HCT116 (cell line): ENCODE measurements at places on chromosomes 2 and 18. TPM values are rescaled to one million over a fixed set of nuclear protein-coding genes. Genes with fewer than 3 reads are reported as not detected.

DNA sequence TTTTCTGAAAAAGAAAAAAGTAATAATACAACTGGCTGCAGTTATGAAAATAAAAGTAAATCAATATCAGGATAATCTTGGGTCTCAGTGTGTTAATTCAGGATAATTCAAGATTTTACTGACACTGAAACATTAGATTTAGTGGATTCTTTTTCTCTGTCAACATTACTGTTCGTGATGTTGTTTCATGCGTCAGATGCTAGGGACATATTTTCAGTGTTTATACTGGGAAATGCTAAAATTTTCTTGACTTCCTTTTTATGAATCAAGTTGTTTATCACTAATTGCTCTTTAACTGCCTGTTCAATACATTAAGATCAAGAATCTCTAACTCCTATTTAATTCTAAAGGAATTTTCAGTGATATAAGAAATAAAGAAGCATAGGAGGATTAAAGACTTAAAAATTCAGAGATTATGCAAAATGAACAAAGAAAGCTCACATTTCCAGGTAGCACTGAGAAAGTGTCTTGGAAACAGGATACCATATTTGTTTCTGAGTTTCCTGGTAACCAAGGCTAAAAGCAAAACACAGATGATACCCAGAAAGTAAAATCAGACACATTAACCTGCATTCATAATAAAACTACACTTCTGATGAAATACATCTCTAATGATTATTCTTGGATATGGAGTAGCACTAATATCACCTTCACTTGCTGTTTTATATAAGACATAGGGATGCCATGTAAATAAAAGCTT is 174.0 kb downstream of the ARL4C start:
- DNase-seq, result no peak

- DNase-seq, result no peak
Observed at GRCh38 chr2:8669157-8669817, 12.6 kb upstream of the ID2 start.

DNA sequence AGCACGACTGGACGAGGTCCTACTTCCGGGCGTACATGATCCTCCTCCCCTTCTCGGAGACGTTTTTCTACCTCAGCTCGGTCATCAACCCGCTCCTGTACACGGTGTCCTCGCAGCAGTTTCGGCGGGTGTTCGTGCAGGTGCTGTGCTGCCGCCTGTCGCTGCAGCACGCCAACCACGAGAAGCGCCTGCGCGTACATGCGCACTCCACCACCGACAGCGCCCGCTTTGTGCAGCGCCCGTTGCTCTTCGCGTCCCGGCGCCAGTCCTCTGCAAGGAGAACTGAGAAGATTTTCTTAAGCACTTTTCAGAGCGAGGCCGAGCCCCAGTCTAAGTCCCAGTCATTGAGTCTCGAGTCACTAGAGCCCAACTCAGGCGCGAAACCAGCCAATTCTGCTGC is 24.8 kb downstream of the LYPD1 start:
- DNase-seq, result no peak

- no peak for DNase-seq
Observed at GRCh38 chr2:8413589-8414135, 268.2 kb upstream of the ID2 start.

GRCh38 chr2:31430439-31431165 is 16.1 kb upstream of the XDH start:
- no peak for DNase-seq

GRCh38 chr18:54181856-54182602 is 42.4 kb downstream of the MBD2 start:
- no peak for DNase-seq

DNA sequence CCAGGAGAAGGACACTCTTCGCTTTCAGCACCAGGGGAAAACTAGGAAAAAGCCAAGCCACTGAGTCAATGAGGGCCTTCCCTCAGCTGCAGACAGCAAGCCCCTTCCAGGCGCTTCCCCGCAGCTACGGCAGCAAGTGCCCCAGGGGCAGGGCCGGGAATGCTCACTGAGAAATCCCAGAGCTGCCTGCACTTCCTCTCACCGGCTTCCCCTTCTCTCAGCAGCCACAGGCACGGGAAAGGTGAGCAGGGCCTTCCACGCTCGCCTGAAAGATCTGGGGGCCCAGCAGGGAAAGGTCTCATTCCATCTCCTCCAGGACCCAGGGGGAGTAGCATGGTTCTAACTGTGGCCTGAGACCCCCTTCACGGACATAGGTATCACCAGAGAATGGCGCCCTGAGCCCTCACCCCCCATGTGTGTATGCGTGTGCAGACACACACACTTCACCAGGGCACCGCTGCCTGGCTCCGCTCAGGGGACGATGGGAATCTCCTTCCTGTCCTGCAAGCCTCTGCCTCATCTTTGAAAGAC is 29.6 kb upstream of the FOSL2 start:
- DNase-seq, result no peak

DNA sequence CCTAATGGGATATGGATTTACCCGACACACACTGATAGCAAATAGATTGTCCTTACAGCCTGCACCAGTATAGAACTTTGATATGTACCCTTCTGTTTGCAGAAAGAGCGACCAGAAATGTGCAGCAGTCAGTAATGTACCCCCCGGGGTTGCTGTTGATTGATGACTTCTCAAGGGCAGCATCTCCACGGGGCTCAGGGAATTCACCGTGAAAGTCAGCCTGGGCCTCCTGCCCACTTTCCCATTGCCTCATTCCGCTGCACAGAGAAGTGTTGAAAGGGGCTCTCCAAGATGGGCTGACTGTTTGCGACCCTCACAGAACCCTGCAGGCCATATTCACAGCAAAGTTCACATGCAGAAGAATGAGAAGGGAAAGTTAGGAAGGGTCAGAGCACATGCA is 241.3 kb downstream of the PRKCE start:
- DNase-seq, result no peak

DNA sequence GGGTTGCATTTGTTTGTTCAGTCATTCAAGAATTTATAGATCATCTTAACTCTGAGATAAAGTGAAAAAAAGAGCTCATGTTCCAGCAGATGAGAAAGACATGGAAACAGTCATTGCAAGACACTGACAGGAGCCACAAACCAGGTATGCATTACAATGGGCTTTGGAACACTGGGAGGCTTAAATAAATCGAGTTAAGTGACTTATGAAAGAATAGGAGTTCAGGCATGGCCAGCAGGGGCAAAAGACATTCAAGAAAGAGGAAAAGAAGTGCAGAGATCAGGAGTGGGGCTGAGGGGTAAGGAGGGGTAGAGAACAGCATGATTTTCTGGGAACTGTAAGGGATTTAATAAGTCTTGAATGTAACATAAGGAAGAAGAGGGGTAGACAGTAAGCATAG is 121.2 kb upstream of the EPC2 start:
- DNase-seq, result no peak

GRCh38 chr2:22273853-22274252 is 1111.1 kb upstream of the KLHL29 start:
- DNase-seq, result no peak

GRCh38 chr2:225290757-225291400 is 108.6 kb upstream of the NYAP2 start:
- DNase-seq, result no peak

Gene NCKAP5
- total RNA-seq, result 0.30 TPM

Gene TMEM182
- total RNA-seq, result 8.4 TPM

Gene GMPPA
- 71.8 TPM for total RNA-seq

Gene GALNT13
- total RNA-seq, result 0.44 TPM

Gene KRTCAP3
- 65.7 TPM for total RNA-seq

Gene L3MBTL4
- total RNA-seq, result not detected

Gene IL1RL1
- not detected for total RNA-seq
